ENCODE measurements at places on chromosomes 2 and 18. TPM values are rescaled to one million over a fixed set of nuclear protein-coding genes. Genes with fewer than 3 reads are reported as not detected.

Gene FHL2
- 1.9 TPM for total RNA-seq

Gene PAX3
- not detected for total RNA-seq

Gene TMSB10
- 4,885 TPM for total RNA-seq

Gene CROCC2
- not detected for total RNA-seq

Gene FOXI3
- total RNA-seq: not detected

Gene CDH7
- total RNA-seq: not detected

Gene SCN1A
- not detected for total RNA-seq

Gene LBX2
- 0.68 TPM for total RNA-seq

Gene OTOF
- 17.2 TPM for total RNA-seq

DNA sequence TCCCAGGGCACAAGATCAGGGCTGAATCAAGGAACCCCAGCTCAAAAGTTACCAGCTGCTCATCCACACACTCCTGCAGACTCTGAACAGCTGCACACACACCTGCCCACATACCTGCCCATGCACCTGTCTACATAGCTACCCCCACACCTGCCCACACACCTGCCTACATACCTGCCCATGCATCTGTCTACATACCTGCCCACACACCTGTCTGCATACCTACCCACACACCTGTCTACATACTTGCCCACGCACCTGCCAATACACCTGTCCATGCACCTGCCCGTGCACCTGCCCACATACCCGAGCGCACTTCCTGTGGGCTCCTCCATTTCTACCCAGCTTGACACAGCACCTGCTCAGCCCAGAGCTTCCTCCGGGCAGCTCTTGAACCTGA, 122.8 kb upstream of the AGAP1 start:
- no peak overlapping the region for H3K4me3 ChIP-seq
- no peaks in the 10 kb centered on the region for H3K27me3 ChIP-seq
- H3K36me3 ChIP-seq: no peaks in the 10 kb centered on the region
- H3K4me1 ChIP-seq: no peaks in the 10 kb centered on the region
- no peak for DNase-seq

GRCh38 chr2:60408811-60409530, 144.5 kb downstream of the BCL11A start:
- H3K36me3 ChIP-seq: no peaks in the 10 kb centered on the region
- peaks cover 6% of the 10 kb centered on the region for H3K27me3 ChIP-seq
- peaks cover 3% of the 10 kb centered on the region for H3K4me1 ChIP-seq
- H3K4me3 ChIP-seq: no peak overlapping the region
- H3K27ac ChIP-seq: no peak overlapping the region

GRCh38 chr2:109637749-109638570, 23.8 kb downstream of the SOWAHC start:
- H3K27ac ChIP-seq: no peak overlapping the region
- no peaks in the 10 kb centered on the region for H3K27me3 ChIP-seq
- no peak overlapping the region for H3K4me3 ChIP-seq
- H3K36me3 ChIP-seq: no peaks in the 10 kb centered on the region
- peaks cover 7% of the 10 kb centered on the region for H3K4me1 ChIP-seq
- DNase-seq: no peak

DNA sequence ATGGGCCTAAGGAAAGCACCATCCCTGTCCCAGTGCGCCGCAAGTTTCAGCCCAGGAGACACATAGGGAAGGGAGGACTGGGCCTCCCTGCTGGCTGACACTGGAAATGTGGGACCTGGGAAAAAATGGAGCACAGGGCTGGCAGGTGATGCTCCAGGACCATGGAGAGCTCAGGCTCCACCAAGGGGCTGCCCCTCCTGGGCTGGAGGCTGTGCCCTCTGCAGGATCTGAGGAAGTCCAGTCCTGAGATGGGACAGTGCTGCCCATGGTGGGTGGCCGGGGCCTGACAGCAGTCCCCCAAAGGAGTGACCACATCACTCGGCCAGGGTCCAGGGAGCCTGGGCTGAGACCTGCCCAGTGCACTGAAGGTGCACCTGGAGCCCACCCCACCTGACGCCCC, 108.6 kb upstream of the TEKT4 start:
- no peak for DNase-seq
- no peak overlapping the region for H3K4me3 ChIP-seq
- H3K36me3 ChIP-seq: no peaks in the 10 kb centered on the region
- no peaks in the 10 kb centered on the region for H3K4me1 ChIP-seq
- H3K27ac ChIP-seq: no peak overlapping the region
- no peaks in the 10 kb centered on the region for H3K27me3 ChIP-seq

DNA sequence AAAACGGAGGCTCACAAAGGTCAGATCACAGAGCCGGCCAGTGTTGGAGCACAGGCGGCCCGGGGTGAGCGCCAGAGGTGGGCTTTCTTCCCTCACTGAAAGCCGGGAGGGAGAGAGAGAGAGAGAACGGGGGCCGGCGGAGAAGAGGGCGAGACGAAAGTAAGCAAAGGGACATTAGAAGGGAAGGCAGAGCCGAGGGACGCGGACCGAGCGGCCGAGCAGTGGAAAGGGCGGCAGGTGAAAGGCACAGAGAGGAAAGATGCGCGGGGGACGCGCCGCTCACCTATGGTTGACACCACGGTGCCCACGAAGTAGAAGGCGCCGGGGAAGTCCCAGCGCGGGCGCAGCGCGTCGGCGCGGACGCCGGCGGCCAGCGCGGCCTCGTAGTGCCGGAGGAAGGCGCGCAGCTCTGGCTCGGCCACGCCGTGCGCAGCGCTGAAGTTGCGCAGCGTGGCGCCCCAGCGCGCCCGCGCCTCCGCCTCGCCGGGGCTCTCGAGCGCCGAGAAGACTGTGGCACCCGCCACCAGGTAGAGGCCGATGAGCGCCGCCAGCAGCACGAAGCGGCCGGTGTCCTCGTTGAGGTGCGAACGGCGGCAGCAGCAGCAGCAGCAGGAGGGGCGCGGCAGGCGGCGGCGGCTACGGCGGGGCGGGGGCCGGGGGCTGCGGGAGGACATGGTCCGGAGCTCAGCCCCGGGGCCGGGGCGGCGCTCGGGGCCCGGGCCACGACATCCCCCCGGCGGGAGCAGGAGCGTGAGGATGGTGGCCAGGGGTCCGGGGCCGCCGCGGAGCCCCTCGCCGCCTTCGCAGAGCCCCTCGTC, 166.9 kb downstream of the MSH2 start:
- peaks cover 15% of the 10 kb centered on the region for H3K4me1 ChIP-seq
- no peak overlapping the region for H3K27ac ChIP-seq
- peak overlapping the region; percentile 53 for H3K4me3 ChIP-seq
- peaks cover 64% of the 10 kb centered on the region for H3K27me3 ChIP-seq
- no peaks in the 10 kb centered on the region for H3K36me3 ChIP-seq

DNA sequence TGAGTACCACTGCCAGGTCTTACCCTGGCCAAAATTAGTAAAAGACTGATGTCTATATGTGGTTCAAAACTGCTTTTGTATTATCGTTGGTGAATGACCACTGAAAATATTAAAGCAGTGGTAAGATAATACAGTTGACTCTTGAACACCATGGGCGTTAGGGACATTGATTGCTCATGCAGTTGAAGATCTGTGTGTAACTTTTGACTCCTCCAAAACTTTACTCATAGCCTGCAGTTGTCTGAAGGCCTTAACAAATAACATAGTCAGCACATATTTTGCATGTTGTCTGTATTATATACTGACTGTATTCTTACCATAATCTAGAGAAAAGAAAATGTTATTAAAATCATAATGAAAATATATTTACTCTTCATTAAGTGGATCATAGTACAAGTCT, 5.8 kb upstream of the ANKRD12 start:
- no peaks in the 10 kb centered on the region for H3K27me3 ChIP-seq
- peaks cover 62% of the 10 kb centered on the region for H3K36me3 ChIP-seq
- H3K4me3 ChIP-seq: no peak overlapping the region
- peaks cover 25% of the 10 kb centered on the region for H3K4me1 ChIP-seq
- H3K27ac ChIP-seq: no peak overlapping the region

DNA sequence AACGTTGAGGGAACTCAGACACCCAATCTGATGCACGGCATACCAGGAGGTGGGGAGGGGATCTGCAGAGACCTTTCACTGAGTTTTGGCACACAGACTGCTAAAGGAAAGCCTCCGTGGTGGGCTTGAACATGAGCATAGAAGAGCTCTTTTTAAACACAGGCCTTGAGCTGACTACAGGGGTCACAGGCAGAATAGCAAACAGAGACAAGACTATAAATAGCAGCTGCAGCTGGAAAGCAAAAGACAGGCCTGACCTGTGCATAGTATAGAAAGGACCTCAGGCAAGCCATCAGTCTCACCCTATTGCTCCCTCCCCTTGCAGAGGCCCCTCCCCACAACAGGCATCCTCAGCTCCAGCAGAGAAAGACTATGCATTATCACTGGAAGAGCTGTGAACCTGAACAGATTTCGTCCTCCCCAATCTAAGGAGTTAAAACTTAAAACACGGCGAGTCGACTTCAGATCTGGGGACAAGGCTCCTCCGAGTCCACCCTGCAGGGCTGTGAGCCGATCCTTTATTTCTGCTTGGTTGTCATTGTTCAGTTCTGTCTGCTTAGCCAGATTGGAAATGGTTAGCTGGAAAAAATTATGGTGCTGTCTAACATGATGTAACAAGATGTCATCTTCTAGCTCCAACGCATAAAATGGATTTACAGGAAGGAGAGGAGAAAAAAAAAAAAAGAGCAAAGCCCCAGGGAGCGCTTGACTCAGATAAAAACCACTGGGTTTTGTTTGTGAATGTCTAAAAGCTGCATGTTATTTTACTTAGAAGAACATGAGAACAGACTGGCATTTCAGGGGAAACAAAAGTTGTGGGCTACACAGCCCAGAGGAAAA, 25.2 kb upstream of the LCLAT1 start:
- peak overlapping the region; percentile 80 for H3K27ac ChIP-seq
- peak overlapping the region; percentile 36 for H3K4me3 ChIP-seq
- H3K36me3 ChIP-seq: no peaks in the 10 kb centered on the region
- no peaks in the 10 kb centered on the region for H3K27me3 ChIP-seq
- peak; percentile 35 for DNase-seq

GRCh38 chr2:7694076-7694985, 777.1 kb downstream of the RNF144A start:
- H3K4me1 ChIP-seq: peaks cover 32% of the 10 kb centered on the region
- DNase-seq: no peak

DNA sequence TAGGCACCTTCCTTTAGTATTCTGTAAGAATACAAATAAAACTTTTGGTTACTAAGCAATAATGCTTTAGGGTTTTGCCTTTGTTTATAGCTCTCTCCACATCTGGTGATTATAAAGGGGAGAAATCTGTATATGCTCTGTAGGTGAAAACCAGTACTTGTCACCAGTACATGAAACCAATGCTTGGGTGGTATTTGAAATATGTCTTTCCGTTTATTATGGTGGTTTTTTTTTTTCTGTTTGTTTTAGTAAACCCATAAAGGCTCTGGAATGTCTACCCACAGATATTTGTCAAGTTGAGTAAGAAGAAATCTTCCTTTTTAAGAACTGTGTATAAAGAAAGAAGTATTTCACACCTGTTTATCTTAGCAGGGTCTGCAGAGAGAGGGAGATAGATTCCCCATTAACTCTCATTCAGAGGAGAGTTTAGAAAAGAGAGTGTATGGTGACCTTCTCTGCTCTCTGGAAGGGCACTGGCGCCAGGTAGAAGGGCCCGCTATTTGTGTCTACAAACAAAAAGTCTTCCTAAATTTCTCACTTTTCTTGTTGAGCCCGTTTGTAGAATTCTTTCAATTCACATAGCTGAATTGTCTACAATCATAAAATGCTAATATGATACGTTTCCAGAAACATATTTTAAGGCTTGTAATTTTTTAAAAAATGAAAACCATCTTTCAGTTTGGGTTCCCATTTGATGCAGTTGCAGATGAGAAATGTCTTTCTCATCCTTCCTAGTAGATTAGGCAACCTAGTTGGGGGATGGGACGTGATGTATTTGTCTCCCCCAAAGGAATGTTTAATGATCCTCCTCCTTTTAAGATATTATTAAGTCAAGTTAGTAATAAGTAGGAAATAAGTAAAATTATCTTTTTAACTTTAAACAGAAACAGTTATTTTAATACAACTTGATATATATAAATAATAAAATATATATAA, 33.9 kb downstream of the MAP3K20 start:
- no peak for DNase-seq
- peaks cover 16% of the 10 kb centered on the region for H3K27me3 ChIP-seq
- no peak overlapping the region for H3K27ac ChIP-seq

DNA sequence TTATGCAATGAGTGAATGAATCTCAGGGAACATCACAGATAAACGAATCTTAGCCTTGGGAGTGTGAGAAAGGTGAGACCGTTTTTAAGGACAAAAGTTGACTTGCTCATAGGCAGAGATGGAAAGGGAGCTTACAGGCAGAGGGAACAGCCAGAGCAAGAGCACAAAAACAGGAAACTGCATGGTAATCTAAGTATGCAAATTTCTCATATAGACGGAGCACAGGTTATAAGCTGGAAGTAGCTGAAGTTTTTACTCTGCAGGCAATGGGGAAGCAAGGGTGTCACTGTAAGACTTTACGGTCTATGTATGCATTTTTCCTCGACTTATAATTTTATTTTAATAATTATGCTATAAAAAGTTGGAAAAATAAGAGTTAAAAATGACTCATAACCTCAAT, 44.8 kb upstream of the STRN start:
- peaks cover 8% of the 10 kb centered on the region for H3K4me1 ChIP-seq
- DNase-seq: no peak
- no peaks in the 10 kb centered on the region for H3K27me3 ChIP-seq
- peaks cover 32% of the 10 kb centered on the region for H3K36me3 ChIP-seq
- no peak overlapping the region for H3K27ac ChIP-seq

DNA sequence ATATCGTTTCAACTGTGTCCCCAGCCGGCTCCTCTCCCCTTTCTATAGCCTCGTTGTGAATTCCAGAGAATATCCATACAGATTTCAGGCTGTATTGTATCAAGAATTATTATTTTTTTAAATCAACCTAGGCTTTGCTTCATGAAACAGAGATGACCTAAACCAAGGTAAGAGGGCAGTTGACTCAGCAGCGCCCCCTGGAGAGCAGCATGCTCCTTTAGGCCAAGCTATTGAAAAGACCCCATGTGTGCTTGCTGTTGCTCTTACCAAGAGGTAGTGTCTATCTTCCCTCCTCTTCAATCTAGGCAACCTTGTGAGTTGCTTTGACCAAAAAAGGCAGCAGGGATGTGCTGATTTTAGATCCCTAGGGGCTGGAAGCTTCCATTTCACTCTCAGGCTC, 426.7 kb upstream of the SMIM21 start:
- H3K4me1 ChIP-seq: no peaks in the 10 kb centered on the region
- no peak overlapping the region for H3K27ac ChIP-seq
- H3K36me3 ChIP-seq: no peaks in the 10 kb centered on the region
- peak; percentile 22 for DNase-seq
- no peaks in the 10 kb centered on the region for H3K27me3 ChIP-seq
- H3K4me3 ChIP-seq: no peak overlapping the region

- no peak for DNase-seq
- H3K36me3 ChIP-seq: no peaks in the 10 kb centered on the region
- no peak overlapping the region for H3K4me3 ChIP-seq
- H3K4me1 ChIP-seq: no peaks in the 10 kb centered on the region
- H3K27me3 ChIP-seq: peaks cover 2% of the 10 kb centered on the region
Observed at GRCh38 chr2:205733648-205734047, 51.3 kb downstream of the NRP2 start.

Measured in activated CD8-positive, alpha-beta T cell treated with anti-CD3 and anti-CD28 coated beads, Interleukin-2, amount 10 ng/mL, durations not matched to agents 7 days and 5 days (primary cell).